ENCODE measurements at places on chromosomes 3 and 15.

- DNase-seq: no peak
Observed at GRCh38 chr15:68524753-68525584, 53.8 kb upstream of the CORO2B start.

GRCh38 chr3:25479727-25480010, 51.6 kb downstream of the RARB start:
- DNase-seq: no peak

DNA sequence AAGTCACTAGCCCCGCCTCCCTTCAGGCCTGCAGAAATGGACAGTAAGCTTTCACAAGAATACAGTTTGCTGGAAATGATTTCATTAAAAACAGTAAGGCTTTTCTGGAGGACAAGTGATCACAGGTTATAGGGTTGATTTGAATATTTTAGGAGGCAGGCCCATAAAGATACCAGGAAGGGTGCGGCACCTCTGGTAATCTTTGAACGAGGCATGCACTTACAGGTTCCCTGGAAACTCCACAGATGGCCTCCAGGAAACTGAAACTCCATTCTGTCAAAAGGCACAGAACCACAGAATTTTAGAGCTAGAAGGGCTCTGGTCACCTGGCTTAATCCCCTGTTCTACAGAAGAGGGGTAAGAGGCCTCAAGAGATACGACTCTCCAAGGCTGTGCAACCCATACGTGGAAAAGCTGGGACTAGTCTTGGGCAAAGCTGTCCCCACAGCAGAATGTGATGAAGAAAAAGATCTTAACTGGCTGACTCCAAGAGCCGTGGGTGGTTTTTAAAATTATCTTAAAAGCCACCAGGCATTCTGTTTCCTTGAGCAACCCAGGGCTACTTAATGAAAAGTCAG, 1.2 kb downstream of the STARD5 start:
- peak; percentile 39 for DNase-seq

- no peak for DNase-seq
Observed at GRCh38 chr3:54426381-54426780, 304.0 kb downstream of the CACNA2D3 start.

GRCh38 chr15:65208647-65209046, 2.6 kb downstream of the CILP start:
- DNase-seq: no peak

GRCh38 chr15:36356978-36357601, 222.3 kb upstream of the CDIN1 start:
- DNase-seq: no peak

GRCh38 chr3:141393735-141394076, 25.4 kb downstream of the ZBTB38 start:
- DNase-seq: no peak

Measured in inflammatory macrophage treated with lipopolysaccharide for 4 hours (primary cell).